Fibroblast of skin of back (primary cell): ENCODE measurements at places on chromosomes 6 and 20.
A peak's percentile ranks its signal among the peaks of the same experiment; 100 is the strongest.

GRCh38 chr6:105560611-105561066, 157.8 kb upstream of the PREP start:
- peak; percentile 22 for DNase-seq

GRCh38 chr20:2688041-2688591, 4.5 kb upstream of the EBF4 start:
- peak; percentile 54 for DNase-seq

DNA sequence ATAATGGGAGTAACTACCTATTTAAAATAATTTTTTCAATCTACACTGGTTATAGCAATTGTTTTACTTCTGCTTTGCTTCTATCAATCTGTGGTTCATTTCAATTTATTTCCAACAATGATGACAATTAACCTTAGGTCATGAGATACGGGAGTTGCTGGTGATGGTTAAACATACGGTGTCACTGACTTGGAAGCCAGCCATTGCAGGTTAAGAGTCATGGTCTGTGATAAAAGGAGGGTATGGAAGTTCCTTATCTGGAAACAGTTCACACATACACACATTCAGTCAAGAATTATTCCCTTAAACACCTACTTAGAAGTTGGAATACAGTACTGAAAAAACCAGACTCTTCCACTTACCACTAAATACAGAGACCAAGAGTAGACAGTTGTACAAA, 180.0 kb downstream of the KIF16B start:
- DNase-seq, result no peak

DNA sequence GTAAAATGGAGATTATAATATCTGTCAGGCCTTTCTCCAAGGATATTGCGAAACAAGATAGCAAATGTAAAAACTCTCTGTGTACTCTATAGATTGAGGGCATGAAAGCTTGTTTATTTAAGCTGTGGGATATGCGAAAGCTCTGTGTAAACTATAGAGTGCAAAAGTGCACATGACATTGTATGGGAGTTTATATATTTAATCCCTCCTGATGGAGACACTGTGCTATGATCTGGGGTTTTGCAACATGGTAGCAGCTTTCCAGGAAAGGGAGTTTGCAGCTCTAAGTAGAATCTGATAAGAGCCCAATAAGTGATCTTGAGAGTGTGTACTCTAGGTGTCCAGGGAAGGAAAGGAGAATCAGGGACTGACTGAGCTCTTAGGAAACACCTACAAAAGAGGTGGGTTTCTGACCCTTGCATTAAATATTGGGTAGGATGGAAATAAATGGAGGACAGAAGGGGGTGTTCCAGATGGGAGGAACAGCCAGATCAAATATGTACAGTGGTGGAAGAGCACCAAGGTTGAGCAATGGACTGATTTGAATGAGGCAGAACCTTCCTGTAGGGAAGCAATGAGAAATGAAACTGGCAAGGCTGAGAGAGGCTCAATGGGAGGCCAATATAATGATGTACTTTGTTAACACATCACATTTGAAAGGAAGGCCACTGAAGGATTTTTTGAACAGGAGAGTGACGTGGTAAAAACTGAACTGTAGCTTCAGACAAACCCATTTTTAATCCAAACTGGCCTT, 450.1 kb downstream of the GJA1 start:
- DNase-seq, result peak; percentile 23

GRCh38 chr20:36468149-36469000, 72.9 kb upstream of the MYL9 start:
- DNase-seq, result no peak

- DNase-seq, result no peak
Observed at GRCh38 chr20:37235065-37235464, 26.5 kb downstream of the GHRH start.

DNA sequence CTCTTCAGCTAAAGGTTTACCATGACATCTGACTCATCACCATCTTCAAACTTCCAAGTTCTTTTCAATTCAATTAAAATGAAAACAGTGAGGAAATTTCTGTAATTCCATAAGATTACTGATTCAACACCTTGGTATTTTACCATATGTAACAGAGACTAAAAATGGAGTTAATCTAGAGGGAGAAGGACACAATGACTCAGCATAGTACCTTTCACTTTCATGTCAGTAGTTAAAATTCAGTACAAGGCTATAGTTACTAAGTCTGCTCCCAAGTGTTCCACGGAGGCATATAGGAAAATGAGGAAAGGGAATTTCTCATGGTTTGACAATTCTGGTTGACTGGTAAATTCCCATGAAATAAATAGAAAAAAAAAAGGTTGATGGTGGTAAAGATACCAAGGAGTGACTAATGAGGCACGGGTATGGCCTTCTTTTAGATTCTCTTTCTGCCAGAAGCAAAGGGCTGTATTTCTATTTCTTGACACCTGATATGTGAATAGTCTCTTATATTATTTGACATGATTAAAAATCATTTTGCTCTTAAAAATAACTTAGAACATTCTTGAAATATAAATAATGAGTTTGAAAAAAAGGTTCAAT, 526.7 kb upstream of the ADGRB3 start:
- DNase-seq, result peak; percentile 91

- no peak for DNase-seq
Observed at GRCh38 chr6:90229331-90230010, 67.2 kb downstream of the BACH2 start.

DNA sequence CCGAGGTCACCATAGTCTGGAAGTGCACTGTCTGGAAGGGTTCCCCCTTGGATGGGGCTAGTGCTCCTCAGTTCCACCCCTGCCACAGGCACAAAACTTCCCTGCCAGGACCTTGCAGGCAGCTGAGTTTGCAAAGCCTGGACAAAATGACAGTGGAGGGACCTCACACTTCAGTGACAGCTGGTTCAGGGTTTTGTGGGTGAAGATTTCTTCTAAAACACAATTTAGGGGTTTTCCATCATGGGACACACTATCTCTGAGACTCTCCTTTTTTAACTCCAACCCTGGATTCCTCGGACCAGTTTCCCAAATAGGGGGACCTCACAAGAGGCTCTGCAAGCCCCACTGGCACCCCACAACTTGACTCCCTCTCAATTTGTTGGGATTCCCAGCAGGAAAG, 33.6 kb upstream of the PREX1 start:
- no peak for DNase-seq

- no peak for DNase-seq
Observed at GRCh38 chr6:33093855-33094254, 18.1 kb downstream of the HLA-DPB1 start.

DNA sequence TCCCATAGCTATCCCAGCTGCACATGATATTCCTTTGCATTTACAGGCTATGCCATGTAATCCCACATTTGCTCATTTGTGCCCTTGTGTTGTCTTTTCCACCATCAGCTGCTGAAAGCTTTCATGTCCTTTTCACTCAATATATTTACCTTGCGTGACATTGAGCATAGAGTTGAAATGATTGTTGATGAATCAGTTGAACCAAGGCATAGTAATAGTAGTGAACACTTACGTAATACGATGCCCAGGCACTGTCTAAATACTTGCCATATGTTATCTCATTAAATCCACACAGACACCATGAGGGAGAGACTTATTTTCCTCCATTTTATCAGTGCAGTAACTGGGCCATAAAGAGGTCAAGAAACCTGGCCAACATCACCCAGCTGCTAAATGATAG, 13.1 kb downstream of the RNF8 start:
- DNase-seq, result no peak

- DNase-seq, result no peak
Observed at GRCh38 chr6:114144887-114145851, 174.2 kb upstream of the HDAC2 start.

GRCh38 chr6:19569563-19569962, 267.6 kb upstream of the ID4 start:
- DNase-seq, result no peak

GRCh38 chr20:44231713-44232468, 15.2 kb upstream of the GDAP1L1 start:
- peak; percentile 19 for DNase-seq

GRCh38 chr6:55449225-55449624, 122.0 kb downstream of the GFRAL start:
- DNase-seq, result no peak

DNA sequence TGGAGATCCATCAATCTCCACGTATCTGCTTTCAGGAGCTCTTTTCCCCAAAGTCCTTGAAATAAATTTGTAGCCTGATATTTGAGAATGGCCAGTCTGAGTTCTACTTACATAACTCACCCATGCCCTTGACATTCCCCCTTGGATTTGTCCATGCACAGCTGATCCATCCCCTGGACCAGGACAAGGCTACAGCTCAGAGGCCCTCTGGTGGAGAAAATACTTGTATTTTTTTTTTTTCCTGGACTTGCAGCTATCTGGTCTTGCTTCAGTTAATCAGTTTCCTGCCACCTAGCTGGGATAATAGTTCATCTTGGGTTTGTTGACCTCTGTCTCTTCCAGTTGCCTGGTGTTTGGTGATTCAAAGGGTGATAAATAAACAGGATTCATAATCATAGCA, 467.6 kb downstream of the DHX35 start:
- DNase-seq, result peak; percentile 14

- DNase-seq, result no peak
Observed at GRCh38 chr20:4476903-4477500, 244.7 kb upstream of the PRND start.

DNA sequence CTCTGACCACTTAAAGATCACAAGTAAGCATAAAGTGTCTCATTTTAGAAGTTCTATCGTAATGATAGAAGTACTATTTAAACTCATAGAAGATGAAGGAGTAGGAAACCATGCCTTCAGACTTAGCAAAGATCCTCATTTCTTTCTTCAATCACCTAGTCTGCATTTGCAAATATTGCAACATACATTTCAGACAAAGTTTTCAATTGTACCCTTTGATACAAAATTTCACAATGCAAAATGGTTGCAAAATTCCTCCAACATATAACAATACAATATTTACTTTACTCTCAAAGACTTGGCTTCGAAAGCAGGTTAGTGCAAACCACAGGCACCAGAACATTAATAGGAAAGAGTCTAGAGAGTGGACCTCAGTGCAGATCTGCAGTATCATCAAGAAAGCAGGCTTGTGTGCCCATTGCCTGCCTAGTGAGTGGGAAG, 16.1 kb upstream of the ROS1 start:
- no peak for DNase-seq

DNA sequence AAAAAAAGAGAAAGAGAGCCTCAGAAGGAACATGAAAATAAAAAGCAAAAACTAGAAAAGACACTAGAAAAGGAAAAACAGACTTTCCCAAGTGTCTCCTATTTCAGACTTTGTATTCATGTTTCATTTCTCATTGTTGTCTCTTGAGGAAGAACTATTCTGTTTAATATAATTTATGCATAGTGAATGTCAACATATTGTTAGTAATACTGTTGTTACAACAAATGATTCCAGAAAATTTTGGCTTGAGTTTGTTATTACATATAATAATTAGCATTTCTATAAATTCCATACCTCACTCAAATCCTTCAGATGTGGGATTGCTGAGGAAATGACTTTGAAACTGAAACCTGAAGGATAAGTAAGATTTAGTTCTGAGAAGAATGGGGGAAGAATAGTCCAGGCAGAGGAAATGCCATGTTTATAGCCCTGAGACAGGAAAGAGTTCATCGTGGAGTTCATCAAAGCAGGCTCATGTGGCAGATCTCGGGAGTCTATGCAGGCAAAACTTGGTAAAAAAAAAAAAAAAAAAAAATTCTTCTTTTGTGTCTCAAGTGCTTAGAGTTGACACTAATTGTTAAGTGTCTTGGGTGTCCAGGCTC, 53.1 kb upstream of the EIF2S2 start:
- DNase-seq, result no peak

DNA sequence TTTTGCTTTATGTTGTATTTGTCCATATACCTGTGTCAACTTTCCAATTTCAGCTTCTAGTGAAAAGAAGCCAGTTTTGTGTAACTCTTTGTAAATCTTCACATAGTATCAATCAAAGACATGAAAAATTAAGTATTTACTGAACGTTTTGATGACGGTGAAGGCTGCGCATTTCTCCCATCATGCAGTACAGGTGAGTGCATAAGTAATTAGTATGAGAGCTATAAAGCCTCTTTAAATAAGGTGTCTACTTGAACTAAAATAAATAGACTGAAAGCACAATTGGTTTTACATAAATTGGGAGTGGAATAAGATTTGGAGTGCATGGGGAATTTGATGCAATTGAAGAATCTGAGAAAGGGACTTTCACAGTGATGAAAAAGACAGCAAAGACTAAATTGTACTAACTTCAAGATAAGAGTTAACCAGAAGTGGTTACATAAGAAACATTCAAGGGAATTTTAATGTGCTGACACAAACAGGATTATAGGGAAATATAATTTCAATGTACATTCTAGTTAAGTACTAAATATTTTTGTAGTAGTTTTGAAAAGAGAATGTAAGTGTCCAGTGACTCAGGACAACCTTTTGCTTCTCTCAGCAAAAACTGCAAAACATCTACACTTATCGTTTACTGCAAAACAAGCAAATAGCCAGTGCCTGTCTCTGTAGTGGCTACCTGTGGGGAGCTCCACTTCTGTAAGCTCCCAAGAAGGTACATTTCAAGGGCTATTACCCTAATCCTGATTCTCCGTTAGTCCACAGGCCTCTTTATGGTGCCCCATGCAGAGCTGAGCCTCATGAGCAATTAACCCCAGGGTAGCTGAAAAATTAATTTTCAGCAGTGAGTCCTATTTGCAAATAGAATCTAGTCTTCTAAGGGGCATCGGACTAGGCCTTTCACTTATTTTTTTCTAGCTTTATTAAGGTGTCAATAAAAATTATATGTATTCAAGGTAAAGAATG, 13.0 kb downstream of the TENT5A start:
- no peak for DNase-seq

- no peak for DNase-seq
Observed at GRCh38 chr6:35273822-35274559, 14.5 kb downstream of the ZNF76 start.

GRCh38 chr6:107228754-107229153, 113.4 kb upstream of the BEND3 start:
- no peak for DNase-seq

DNA sequence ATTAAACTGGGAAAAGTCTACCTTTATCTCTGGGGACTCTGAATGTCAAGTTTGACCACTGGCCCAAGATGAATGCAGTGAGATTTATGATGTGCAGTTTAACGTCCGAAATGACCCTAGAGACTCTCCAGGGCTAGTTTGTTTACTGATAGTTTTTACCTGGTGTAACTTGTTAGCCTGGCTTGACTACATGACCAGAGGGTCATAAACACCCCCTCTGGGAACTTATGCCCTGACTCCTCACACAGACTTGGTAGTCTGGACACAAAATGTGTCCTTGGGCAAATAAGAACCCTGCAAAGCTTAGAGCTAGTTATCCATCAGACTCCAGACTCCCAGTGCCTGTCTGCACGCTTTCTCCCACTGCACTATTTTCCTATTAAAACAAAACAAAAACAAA, 606.5 kb downstream of the HACE1 start:
- no peak for DNase-seq

DNA sequence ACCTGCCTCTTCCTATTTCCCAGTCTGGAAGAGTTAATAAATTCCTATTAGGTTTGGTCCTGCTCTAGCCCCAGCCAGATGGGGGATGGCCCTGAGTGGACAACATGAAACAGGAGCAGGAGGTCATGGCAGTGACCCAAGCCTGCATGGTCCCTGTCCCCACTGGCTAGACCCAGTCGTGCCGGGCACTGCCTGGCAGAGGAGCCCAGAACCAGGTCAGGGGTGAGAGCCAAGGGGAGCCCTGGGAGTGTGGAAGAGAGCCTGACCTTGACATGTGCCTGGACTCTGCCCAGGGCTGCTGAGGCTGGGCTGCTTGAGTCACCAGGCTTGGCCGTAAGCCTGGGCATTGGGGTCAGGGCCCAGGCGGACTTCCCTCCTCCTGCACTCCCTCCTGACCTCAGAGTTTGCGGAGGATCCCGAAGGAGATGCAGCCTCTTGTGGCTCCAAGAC, 3.6 kb downstream of the AVP start:
- no peak for DNase-seq
